NCI-H345 (cell line): ENCODE measurements at places on chromosomes 7 and 10.

DNA sequence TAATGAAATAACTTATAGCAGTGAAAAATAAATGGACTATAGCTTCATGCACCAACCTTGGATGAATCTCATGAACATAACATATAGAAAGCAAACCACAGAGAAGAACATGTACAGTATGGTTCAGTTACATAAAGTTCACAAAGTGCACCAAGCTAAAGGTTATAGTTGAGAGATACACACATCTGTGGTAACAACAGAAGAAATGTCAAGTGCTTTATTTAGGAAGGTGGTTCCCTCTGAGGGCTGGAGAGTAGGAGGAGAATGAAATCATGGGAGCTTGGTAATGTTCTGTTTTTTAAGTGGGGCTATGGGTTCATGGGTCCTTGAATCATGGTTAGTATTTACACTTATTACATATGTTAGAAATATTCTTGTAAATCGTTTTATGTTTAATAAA is 323.3 kb downstream of the PHTF2 start:
- no peak for DNase-seq

- DNase-seq: no peak
Measured at GRCh38 chr10:77022671-77023070, 614.9 kb downstream of the KCNMA1 start.

DNA sequence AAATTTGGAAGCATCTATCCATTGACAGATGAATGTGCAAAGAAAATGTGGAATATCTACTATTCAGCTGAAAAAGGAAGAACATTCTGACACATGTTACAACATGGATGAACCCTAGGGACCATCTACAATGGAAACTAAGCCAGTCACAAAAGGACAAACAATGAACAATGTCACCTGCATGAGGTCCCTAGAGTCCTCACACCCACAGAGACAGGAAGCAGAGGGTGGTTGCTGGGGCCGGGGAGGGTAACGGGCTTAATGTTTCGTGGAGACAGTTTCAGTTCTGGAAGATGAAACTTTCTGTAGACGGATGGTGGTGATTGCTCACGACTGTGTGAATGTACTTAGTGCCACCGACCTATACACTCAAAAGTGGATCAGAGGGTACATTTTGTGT is 282.9 kb downstream of the ADARB2 start:
- peak; percentile 55 for DNase-seq

GRCh38 chr10:111698711-111699110 is 484.9 kb downstream of the GPAM start:
- DNase-seq: no peak

DNA sequence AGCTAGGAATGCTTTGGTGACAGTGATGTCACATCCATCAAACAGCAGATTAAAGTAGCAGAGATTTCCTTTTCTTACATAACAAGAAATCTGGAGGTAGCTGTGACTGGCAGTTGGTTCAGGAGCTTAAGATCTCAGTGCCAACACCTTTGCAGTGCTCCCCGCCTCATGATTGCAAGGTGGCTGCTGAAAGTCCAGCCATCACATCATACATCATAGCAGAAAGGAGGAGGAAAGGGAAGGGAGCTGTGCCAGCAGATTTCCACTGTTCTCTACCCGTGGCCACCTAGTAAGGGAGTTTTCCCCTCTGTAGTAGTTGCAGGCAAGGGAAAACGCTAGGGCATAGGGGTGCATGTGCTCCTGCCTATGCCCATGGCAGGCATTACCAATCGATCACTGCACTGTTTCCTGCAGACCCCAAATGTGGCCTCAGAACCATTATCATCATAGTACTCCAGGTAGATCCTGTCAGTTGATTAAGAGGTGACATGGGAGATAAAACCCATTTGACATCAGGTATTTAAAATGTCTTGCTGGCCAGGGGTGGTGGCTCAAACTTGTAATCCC is 57.9 kb upstream of the GTF2IRD1 start:
- no peak for DNase-seq

- no peak for DNase-seq
Measured at GRCh38 chr7:138138244-138138643, 62.0 kb downstream of the AKR1D1 start.
